ENCODE measurements at places on chromosomes 7 and 10. TPM values are rescaled to one million over a fixed set of nuclear protein-coding genes. Genes with fewer than 3 reads are reported as not detected.
A peak's percentile ranks its signal among the peaks of the same experiment; 100 is the strongest.

ERCC6 gene
- 22.9 TPM for total RNA-seq

GRCh38 chr10:26951650-26952049, 90.9 kb upstream of the ABI1 start:
- DNase-seq, result no peak

DNA sequence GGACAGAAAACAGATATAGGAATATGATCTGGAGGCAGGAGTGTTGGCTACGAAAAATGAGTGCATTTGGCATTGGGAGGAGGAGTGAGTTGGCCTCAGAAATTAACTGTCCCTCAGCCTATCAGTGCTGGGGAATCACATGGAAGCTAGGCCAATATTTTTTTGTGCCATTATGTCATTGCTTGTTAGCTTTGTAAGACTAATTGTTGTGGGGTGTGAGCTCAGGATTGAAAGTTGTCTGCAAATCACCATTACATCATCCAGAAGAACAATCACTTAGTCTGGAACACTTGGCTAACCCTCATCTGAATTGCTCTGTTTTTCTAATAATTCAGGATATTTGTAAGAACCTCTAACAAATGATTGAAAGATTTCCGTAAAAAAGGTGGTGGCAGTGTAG, 45.2 kb upstream of the SEMA3D start:
- DNase-seq, result no peak

DNA sequence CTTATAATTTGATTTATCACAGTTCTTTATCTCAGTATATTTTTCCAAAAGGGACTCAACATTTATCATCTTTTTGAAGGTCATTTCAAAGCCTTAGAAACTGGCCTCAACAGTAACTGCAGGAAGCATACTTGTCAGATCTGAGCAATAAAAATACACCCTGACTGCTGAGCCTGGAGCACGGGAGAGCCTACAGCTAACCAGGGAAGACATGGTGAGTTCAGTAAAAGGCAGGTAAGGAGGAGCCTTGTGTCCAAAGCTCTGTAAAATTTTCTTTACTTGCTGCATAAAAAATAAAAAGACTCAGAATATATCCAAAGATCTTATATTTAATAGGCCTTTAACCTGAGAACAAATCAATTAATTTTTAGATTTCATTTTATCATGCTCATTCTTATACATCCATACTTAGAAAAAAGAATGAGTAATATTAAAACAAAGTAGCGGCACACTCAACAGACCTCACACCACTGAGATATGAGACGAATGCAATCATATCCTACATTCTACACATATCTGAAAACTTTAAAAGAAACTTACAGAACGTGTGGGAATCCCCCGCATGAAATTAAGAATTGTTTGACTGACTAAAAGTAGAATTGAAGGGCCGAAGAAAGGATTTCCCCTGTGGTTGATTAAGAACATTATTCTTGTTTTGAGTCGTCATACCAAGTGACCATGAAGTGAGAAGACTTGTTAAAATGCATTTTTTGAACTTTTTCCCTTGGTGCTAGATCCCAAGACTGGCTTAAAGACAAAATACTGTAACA, 296.4 kb upstream of the MKLN1 start:
- no peak for DNase-seq

CRPPA gene
- total RNA-seq, result 6.3 TPM

GRCh38 chr10:101070098-101070497, 8.3 kb downstream of the KAZALD1 start:
- DNase-seq, result no peak

CDC14C gene
- not detected for total RNA-seq

- no peak for DNase-seq
Measured at GRCh38 chr10:101856626-101857025, 13.0 kb upstream of the KCNIP2 start.

DNA sequence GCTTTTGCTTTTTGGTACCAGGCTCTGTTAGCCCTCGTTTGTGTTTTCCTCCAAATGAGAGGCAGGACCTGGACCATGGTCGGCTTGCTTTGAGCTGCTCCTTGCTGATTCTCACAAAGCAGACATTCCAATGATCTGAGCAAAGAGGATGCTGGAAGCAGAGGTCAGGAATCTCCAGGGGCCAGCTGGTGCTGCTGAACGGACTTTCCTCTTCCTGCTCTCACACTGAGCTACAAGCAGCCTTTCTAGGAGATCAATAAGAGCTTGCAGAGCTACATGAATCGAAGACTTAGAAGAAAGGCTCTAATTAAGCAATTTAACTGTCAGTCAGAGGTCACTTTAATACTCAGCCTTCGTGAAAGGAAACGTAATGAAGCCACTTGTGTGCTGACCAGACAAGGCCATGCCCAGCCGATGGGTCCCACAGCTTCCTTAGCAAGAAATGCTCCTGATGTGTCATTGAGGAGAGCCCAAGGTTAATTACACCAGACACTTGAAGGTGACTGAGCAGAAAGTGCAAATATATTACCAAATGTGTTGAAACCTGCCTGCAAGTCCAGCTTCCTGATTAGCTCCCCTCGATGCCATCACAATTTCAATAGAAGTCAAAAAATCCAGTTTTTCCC, 151.3 kb upstream of the RSU1 start:
- peak; percentile 67 for DNase-seq

ASB10 gene
- total RNA-seq, result 19.1 TPM

- DNase-seq, result no peak
Measured at GRCh38 chr7:32577421-32577820, 82.1 kb downstream of the AVL9 start.

FKBP9 gene
- total RNA-seq, result 118 TPM

GRCh38 chr7:71132377-71133231, 660 bp downstream of the GALNT17 start:
- no peak for DNase-seq

- no peak for DNase-seq
Measured at GRCh38 chr7:35277359-35277758, 23.5 kb upstream of the TBX20 start.

DNA sequence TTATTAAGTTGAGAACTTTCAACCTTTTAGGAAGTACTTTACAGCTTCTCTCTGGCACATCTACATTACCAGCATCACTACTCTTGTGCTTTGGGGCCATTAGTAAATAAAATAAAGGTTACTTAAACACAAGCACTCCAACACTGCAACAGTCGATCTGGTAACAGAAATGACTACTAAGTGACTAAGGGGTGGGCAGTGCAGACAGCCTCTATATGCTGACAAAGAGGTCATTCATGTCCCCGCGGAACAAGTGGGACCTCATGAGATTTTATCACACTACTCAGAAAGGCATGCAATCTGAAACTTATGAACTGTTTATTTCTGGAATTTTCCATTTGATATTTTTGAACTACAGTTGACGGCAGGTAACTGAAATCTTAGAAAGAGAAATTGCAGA, 111.3 kb upstream of the DNAJB12 start:
- DNase-seq, result no peak

FAM24B gene
- total RNA-seq, result 0.72 TPM

- DNase-seq, result no peak
Measured at GRCh38 chr7:44269417-44269816, 56.0 kb downstream of the CAMK2B start.

- DNase-seq, result peak; percentile 25
Measured at GRCh38 chr10:83545901-83546391, 593.4 kb upstream of the GHITM start.

DNA sequence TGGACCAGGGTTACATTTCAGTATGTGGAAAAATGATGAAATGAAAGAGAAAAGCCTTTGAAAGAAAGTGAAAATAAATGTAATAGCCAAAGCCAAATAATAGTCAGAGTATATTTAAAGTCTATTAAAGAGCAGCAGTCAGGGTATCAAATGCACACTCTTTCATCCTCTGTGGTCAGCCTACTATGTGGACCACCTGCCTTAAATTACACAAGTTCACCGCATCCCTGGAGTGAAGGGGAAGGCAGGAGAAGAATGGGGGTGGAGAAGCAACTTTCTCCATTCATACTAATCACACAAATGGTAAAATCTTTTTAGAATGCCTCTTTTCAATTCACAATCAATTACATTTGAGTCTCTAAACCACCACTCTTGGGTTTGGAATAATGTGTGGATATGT, 16.0 kb downstream of the TWIST1 start:
- DNase-seq, result no peak

DNA sequence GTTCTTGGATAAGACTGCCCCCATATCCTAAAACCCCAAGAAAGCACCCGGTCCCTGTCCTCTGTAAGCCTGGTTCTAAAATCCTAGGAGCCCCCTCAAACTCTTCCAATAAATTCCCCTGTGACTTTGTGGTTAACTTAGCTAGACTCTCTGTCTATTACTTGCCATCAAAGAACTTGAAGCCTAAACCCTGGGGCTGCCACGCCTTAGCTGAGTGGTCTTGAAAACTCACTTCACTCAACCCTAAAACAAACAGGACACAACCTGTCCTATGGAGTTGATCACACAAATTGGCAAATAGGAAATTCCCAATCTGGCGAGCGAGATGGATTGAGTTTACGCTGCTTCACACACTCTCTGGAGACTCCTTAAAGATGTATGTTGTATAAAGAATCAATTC, 191.4 kb upstream of the SVIL start:
- no peak for DNase-seq

GRCh38 chr7:128352153-128352537, 8.4 kb upstream of the RBM28 start:
- peak; percentile 55 for DNase-seq

- DNase-seq, result no peak
Measured at GRCh38 chr10:133134411-133135115, 25.5 kb upstream of the KNDC1 start.

DNA sequence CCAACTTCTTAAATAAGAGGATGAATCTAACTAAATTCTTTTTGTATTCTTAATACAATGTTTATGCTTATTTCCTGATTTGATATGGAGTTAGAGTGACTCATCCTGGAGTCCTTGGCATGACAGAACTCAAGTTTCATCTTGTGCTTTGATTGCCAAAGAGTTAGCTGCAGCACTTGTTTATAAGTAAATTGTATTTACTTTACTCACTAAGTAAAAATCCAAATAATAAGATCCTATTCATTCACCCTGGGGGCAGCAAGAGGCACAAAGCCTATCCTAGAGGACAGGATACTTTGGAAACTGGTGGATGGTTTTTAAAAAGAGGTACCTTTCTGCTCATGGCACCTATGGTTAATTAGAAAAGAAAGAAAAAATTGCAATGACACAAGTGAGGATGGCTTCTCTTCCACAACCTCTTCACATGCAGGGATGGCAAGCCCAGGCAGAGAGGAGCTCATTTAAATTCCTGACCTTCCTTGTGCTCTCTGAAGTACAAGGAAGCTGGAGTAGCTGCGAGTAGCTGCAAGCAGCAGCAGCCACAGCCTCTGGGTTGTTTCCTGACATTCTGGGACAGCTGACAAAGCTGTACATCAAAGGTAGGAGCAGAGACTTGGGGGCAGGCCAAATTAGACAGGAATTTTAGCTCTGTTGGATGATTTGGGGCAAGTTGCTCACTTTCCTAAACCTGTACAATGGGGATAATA, 28.5 kb upstream of the CROT start:
- no peak for DNase-seq

- no peak for DNase-seq
Measured at GRCh38 chr7:157613575-157614322, 276.9 kb downstream of the DNAJB6 start.

CABCOCO1 gene
- total RNA-seq, result not detected

DNA sequence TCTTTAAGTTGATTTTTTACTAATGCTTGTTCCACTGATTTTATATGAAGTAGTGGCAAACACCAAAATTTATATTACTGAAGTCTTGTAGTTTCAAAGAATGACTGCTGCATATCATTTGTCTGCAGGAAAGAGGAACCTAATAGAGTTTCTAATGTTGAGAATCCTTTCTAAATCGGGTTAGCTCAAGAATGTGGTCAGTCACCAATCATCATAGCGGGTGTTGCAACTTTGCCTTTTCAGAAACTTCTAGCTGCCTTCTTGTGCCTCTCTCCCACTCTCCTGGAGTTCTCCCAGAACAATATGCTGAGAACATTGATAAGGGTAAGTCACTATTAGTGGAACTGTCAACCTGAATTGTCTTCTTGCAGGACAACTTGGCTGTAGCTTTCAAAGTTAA, 524.8 kb upstream of the SORCS1 start:
- no peak for DNase-seq

DNA sequence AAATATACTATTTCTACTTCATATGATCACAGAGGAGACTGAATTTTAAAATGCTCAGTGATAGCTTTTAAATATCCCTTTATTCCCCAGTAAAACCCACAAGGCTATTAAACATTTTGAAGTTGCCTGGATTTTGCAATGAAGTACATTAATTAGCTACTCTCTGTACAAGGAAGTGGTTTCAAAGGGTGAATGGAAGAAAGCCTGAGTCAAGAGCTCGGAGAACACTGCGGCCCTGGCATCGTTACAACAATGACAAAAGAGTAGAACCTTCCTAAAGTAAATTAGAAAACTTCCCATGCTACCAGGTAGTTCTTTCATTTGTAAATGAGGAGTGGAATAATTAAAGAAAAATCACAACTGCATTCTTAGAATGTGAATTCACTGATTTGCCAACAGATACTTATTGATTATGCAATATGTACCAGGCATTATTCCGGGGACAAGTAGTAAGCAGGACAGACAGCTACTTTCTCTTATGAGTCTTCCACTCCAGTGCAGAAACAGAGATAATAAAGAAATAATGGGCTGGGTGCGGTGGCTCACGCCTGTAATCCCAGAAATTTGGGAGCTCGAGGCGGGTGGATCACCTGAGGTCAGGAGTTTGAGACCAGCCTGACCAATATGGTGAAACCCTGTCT, 63.0 kb downstream of the ZNF22 start:
- no peak for DNase-seq

DNA sequence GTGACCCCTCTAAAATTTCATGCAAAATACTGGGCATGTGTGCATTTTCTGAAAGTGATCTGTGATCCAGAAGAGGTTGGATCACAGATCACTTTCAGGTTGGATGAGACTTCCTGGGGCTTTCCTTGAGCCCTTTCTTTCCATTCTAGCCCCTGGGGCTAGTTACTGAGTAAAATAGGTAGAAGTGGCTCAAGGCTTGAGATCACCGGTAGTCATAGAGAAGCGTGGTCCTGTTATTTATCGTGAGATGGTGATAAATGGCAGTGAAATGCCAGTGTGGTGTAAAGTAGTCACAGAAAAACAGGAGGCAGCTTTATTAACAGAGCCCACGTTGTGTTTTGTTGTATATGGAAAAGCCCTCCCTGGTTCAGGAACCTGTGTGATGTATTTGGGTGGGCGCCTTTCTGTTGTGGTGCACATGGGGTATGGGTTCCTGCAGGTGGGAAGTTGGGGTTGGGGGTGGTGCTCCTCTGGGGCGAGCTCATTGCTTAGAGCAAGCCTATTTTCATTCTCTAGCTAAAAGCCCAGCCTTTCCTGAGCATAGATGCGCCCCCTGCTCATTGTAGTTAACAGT, 34.0 kb upstream of the SH2D4B start:
- no peak for DNase-seq

GRCh38 chr7:94971051-94971867, 63.9 kb downstream of the PPP1R9A start:
- DNase-seq, result no peak
